Endothelial cell (in vitro differentiated cells): ENCODE measurements at places on chromosomes 2 and 18. TPM values are rescaled to one million over a fixed set of nuclear protein-coding genes. Genes with fewer than 3 reads are reported as not detected.
A peak's percentile ranks its signal among the peaks of the same experiment; 100 is the strongest.

DNA sequence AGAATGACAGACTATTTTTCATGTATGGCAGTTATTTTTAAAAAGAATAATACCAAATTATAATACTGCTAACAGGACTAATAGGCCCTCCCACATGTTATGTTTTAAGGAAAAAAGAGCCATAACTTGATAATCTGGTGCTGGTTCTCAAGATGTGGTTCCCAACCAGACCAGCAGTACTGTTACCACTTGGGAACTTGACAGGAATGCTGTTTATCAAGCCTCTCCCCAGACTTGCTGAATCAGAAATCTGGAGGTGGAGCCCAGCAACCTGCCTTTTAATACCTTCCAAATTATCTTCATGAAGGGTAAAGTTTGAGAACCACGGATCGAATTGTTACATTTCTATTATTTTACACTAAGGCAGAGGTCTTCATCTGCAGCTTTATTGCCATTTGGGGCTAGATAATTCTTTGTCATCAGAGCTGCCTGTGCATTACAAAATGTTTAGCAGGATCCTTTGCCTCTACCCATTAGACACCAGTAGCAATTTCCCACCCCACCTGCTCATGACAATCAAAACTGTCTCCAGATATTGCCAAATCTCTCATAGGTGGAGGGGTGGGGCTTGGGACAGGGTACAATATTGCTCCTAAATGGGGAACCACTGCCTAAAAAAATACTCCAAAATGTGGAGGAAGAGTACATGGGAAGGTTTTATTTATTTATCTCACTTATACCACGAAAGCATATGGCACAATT is 629.6 kb downstream of the ARHGAP15 start:
- H3K4me3 ChIP-seq: no peak overlapping the region
- no peak overlapping the region for H3K27ac ChIP-seq
- no peaks in the 10 kb centered on the region for H3K4me1 ChIP-seq
- no peaks in the 10 kb centered on the region for H3K27me3 ChIP-seq

GRCh38 chr18:61400016-61400635 is 66.9 kb downstream of the CDH20 start:
- no peaks in the 10 kb centered on the region for H3K36me3 ChIP-seq
- H3K4me1 ChIP-seq: peaks cover 5% of the 10 kb centered on the region
- no peaks in the 10 kb centered on the region for H3K27me3 ChIP-seq
- H3K4me3 ChIP-seq: no peak overlapping the region
- H3K27ac ChIP-seq: no peak overlapping the region

- H3K27me3 ChIP-seq: no peaks in the 10 kb centered on the region
- no peak for DNase-seq
- no peaks in the 10 kb centered on the region for H3K4me1 ChIP-seq
- H3K27ac ChIP-seq: no peak overlapping the region
- no peaks in the 10 kb centered on the region for H3K36me3 ChIP-seq
Observed at GRCh38 chr2:96520697-96521096, 15.5 kb upstream of the NEURL3 start.

The TUBA3E gene
- total RNA-seq: not detected

DNA sequence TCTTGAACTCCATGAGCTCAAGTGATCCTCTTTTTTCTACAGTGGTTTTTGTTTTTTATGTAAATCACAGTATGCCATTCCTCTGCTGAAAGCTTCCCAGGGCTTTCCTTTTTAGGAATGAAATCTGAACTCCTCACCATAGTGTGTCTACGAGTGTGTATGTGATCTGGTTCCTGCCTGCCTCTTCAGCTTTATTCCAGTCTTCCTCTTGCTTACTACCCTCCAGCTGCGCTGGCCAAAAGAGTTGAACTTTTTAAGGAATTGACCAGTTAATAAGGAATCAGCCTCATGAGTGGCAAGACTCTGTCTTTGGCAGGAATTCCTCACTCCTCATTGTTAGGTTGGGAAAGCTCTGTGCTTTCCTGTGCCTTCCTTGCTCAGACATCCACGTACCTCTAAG is 4.0 kb downstream of the CCT7 start:
- no peak overlapping the region for H3K4me3 ChIP-seq
- peaks cover 12% of the 10 kb centered on the region for H3K27me3 ChIP-seq

- no peaks in the 10 kb centered on the region for H3K27me3 ChIP-seq
- H3K27ac ChIP-seq: no peak overlapping the region
- DNase-seq: no peak
- H3K4me3 ChIP-seq: no peak overlapping the region
Observed at GRCh38 chr2:57205241-57205640, 841.4 kb upstream of the VRK2 start.

GRCh38 chr18:54806526-54806925 is 21.8 kb upstream of the RAB27B start:
- no peak for DNase-seq
- no peak overlapping the region for H3K4me3 ChIP-seq
- peaks cover 2% of the 10 kb centered on the region for H3K4me1 ChIP-seq
- no peak overlapping the region for H3K27ac ChIP-seq

The FAM110C gene
- total RNA-seq: 0.08 TPM

DNA sequence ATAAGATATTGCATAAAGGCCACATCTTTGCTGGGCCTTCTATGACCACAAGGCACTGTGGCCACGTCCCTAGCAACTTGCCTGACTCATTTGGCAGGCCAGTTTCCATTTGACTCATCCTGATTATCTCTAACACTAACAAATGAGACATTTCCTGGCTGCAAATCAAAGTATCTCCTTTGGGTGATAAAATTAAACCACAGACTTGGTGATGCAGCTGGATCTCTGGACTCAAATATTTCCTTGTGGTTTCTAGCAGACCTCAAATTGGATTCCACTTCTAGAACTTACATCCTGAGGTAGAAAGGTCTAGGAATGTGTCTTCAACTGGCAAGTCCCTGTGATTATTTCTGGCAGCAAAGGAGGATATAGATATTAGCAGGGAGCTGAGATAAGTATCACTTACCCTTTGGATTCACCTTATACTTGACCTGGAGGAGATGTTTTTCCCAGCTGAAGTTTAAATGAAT is 167.9 kb upstream of the NXPH2 start:
- peaks cover 11% of the 10 kb centered on the region for H3K4me1 ChIP-seq
- no peak for DNase-seq
- H3K4me3 ChIP-seq: no peak overlapping the region
- no peaks in the 10 kb centered on the region for H3K36me3 ChIP-seq
- no peak overlapping the region for H3K27ac ChIP-seq

The KLHL14 gene
- 1.3 TPM for total RNA-seq

DNA sequence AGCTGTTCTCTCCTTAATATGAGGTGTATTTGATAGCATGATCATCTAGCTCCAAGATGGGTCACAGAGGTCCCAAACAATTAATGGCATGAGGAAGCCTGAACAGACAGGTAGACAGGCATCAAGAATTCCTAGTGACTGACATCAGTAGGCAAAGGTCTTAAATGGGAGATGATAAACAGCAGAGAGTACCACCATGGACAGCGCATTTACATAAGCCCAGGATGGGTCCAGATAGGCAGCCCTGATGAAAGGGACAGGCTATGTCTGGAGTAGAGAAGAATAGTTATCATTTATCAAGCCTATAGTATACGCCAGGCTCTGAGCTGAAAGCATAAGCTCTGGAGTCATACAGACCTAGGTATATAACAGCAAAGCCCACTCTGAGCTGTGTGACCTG is 434.7 kb upstream of the SETBP1 start:
- no peaks in the 10 kb centered on the region for H3K27me3 ChIP-seq
- H3K4me3 ChIP-seq: no peak overlapping the region
- no peak for DNase-seq
- no peaks in the 10 kb centered on the region for H3K36me3 ChIP-seq
- no peaks in the 10 kb centered on the region for H3K4me1 ChIP-seq
- H3K27ac ChIP-seq: no peak overlapping the region

The COL4A3 gene
- not detected for total RNA-seq

The RAB11FIP5 gene
- total RNA-seq: 27.8 TPM

GRCh38 chr18:32469691-32470459 is 807 bp downstream of the GAREM1 start:
- peak overlapping the region; percentile 93 for H3K4me3 ChIP-seq
- H3K4me1 ChIP-seq: peaks cover 24% of the 10 kb centered on the region
- H3K27me3 ChIP-seq: peaks cover 17% of the 10 kb centered on the region
- peaks cover 5% of the 10 kb centered on the region for H3K36me3 ChIP-seq
- peak overlapping the region; percentile 67 for H3K27ac ChIP-seq
- peak; percentile 46 for DNase-seq

- no peak overlapping the region for H3K4me3 ChIP-seq
- no peaks in the 10 kb centered on the region for H3K27me3 ChIP-seq
- H3K27ac ChIP-seq: no peak overlapping the region
- no peak for DNase-seq
Observed at GRCh38 chr2:219886615-219887014, 259.2 kb downstream of the SLC4A3 start.

The DNER gene
- 0.15 TPM for total RNA-seq

DNA sequence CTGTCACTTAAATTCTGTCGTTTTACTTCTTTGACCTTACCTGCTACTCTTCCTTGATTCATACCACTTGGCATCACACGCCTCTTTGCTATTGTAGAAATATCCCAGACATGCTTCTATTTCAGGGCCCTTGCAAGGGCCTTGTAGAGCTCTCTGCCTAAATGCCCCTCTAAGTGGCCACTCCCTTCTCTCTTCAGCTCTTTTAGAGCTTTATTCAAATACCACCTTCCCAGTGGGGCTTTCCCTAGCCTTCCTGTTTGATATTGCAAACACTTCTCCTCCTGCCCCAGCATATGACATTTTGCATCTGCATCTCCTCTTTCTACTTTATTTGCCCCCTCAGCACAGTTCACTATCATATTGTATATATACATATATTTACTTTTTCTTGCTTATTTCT is 54.0 kb downstream of the PELI1 start:
- no peak overlapping the region for H3K27ac ChIP-seq
- H3K4me1 ChIP-seq: peaks cover 5% of the 10 kb centered on the region
- DNase-seq: no peak
- H3K4me3 ChIP-seq: no peak overlapping the region
- H3K27me3 ChIP-seq: peaks cover 5% of the 10 kb centered on the region

GRCh38 chr2:62934517-62934916 is 116.1 kb upstream of the OTX1 start:
- no peak overlapping the region for H3K27ac ChIP-seq
- no peaks in the 10 kb centered on the region for H3K27me3 ChIP-seq
- H3K4me3 ChIP-seq: no peak overlapping the region
- no peaks in the 10 kb centered on the region for H3K36me3 ChIP-seq
- DNase-seq: no peak

The PIEZO2 gene
- total RNA-seq: 8.4 TPM
